NCI-H524 treated with DMSO at 0.1 percent for 48 hours (cell line): ENCODE measurements at places on chromosomes 3 and 15.

GRCh38 chr3:136387031-136387430 lies 136.9 kb downstream of the PCCB start:
- no peak for DNase-seq

- DNase-seq, result no peak
These were observed 132.9 kb upstream of the LPP start for GRCh38 chr3:188021041-188021440.

DNA sequence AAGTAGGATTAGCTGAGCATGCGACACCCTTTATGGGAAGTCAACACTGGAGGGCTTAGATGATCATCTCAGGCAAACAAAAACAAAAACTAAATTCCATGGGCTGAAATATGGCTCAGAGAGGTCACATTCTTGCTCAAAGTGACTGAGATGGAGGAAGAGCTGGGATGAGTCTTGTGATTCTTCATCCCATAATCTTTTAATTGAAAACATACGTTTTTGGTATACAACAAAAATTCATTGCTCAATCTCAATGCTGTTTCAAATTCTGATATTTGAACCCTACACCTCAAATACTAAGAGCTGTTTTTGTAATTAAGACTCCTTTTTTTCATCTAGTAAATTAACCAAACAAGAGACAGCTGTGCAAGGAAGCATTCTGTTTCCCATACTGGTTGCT lies 257.0 kb downstream of the NR1D2 start:
- no peak for DNase-seq

- no peak for DNase-seq
These were observed 21.4 kb upstream of the ABHD17C start for GRCh38 chr15:80673561-80674244.

DNA sequence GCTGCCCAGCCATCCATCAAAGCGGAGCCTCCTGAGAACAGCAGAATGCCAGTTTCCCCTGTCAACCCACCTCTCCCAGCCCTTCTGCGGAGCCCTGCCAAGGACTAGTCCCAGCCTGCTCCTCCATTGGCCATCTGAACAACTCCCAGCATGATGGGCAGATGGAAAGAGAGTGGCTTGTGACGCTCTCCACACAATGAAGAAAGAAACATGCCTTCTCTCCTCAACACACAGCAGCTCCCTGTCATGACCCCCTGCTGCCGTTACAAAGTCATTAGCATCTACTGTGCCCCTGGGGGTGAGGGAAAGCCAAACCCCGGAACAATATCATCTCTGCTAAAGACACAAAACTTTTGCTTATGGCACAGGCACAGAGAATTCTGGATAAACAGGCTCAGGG lies 33.6 kb downstream of the MECOM start:
- no peak for DNase-seq

- DNase-seq, result no peak
These were observed 287.8 kb downstream of the ERC2 start for GRCh38 chr3:56180433-56180832.

GRCh38 chr3:9062570-9062969 lies 99.3 kb upstream of the RAD18 start:
- DNase-seq, result no peak

DNA sequence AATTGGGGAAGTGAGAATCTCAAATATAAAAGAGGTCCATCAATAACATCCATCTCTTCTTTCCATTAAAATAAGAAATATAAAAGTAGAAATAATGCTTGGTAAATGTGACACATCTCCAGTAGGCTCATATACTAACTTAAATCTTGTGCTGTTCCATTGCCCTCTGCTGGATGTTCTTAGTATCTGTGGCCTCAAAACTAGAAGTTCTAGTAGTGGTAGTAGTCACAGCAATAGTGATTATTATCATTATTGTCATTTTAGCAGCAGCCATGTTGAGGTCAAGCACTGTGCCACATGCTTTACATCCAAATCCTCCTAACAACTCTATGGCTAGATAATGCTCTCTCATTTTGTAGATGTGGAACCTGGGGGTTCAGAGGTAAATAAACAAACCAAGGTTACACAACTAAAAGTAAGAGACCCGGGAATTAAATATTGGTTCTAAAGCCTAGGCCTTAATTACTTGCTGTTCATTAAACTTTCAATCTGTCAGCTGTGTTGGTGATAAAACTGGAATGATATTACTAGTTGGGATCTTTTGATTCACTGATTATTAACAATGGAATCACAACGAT lies 20.2 kb upstream of the BTLA start:
- peak; percentile 62 for DNase-seq
